ENCODE measurements at places on chromosomes 11 and 22.

- DNase-seq: no peak
Observed at GRCh38 chr22:28269277-28269676, 350.2 kb upstream of the PITPNB start.

GRCh38 chr11:33920838-33921613, 29.1 kb upstream of the LMO2 start:
- DNase-seq: no peak

- DNase-seq: peak; percentile 33
Observed at GRCh38 chr11:65535102-65535501, 10.2 kb downstream of the SCYL1 start.

DNA sequence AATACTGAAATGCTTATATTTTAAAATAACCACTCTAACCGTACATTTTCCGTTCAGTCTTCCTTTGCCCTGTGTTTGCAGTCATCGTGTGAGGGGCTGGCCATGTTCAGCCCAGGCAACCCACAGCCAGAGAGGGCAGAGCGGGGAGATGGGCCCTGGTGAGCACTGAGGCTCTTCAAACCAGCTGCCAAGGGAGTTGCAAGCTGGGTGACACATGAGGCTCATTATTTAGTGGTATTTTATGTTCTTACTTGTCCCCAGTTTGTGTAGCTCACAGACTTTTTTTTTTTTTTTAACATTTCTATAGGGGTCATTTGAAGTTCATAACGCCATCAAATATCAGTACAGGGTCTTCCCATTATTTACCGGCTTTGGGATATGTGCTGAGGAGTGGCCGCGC, 18.0 kb upstream of the DGCR6 start:
- no peak for DNase-seq

- DNase-seq: no peak
Observed at GRCh38 chr11:93225662-93226061, 27.9 kb upstream of the SLC36A4 start.

GRCh38 chr11:124301548-124301947, 12.2 kb downstream of the OR8D1 start:
- no peak for DNase-seq

GRCh38 chr11:33630936-33631748, 69.5 kb downstream of the C11orf91 start:
- no peak for DNase-seq

DNA sequence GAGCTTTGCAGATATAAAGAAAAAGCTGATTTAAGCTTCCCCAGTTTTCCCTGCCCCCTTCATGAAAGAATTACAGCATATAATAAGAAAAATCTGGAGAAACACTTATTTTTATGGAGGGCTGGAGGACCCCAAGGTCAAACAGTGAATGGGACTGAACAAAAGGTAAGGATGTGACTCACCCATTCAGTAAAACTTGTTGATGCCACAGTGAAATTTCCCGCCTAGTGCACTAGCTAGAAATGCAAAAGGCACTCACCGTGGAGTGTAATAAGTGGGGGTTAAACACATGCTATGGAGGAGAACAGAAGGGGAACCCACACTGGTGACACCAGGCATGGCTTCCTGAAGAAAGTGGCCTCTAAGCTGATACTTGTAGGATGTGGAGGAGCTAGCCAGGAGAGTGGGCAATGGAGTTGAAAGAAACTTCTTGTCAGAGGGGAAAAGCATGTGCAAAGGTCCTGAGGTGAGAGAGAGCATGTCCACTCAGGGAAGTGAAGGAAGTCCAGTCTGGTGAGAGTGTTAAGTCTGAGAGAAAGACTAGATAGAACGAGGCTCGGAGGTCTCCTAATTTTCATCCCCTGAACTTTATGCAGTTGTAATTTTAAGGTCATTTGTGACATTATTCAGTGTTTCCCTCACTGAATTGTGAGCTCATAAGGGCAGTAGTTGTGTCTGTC, 77.1 kb downstream of the MIAT start:
- no peak for DNase-seq

DNA sequence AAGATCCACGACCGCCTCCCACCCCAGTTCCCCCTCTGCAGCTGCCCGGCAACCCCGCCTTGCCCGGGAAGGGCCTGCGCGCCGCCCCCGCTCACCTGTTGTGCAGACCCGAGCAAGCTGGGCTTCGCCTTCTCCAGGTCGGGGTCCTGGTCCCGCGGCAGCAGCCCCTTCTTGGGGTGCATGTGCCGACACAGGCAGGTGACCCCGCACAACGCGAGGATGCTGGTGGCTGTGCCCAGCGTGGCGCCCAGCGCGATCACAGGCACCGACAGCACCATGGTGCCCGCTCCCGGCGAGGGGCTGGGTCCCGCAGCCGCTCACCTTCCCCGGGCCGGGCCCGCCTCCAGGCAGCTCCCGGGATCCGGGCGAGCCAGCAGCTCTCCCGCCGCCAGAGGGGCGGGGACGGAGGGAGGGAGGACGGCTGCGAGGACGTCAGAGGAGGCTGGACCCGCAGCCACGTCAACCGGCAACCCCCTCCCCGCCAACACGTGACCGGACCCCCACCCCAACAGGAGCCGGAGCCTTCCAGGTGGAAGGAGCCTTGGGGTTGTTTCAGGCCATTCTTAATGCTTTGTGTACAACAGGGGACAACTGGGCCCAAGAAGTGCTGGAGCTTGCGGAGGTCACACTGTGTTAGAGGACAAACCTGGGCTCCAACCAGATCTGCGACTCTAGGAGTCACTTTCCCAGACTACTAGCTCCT, at the start of gene SYT13:
Gene SYT13, minus strand, starts transcription at position 412 of the 703 bp plus-strand sequence. Its CDS starts 134 bp downstream, at position 278.
- DNase-seq: no peak

GRCh38 chr11:196786-197731, 4.2 kb downstream of the SCGB1C1 start:
- DNase-seq: no peak

GRCh38 chr11:2807801-2808241, 77.8 kb downstream of the CDKN1C start:
- no peak for DNase-seq

- no peak for DNase-seq
Observed at GRCh38 chr22:50471962-50472361, 2.9 kb downstream of the SBF1 start.

DNA sequence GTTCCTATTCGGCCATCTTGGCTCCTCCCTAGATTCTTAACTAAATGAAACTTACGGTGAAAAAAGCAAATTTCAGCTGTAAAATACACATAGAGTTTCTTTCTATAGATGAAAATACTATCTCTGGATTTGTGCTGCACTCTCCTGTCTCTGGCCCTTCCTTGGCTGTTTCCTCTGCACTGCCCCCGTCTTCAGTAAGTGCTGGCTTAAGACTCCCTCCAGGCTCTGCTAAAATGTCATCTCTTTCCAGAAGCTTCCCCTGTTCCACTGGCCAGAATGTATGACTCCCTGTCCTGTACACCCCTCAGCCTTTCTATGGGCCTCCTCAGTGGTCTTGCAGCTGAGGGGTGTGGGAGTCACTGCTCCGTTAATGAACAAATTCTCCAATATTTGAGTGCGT, 109.1 kb upstream of the NARS2 start:
- DNase-seq: no peak

DNA sequence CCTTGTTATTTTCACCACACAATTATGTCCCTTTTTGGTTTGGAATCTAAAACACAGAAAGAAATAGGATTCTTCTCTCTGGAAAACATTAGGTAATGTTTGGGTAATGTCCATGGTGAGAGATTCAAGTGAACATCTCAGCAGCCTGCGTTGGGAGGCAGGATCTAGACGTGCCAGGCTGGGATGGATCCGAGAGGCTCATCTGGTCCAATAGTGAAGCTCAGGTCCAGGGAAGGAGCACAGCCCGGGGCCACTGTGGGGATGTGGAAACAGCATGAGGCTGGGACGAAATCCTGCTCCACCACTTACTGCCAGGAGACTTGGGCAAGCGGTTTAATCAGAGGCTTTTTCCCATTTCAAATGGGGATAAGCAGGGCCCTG, 109.9 kb downstream of the CSNK2A3 start:
- DNase-seq: no peak

GRCh38 chr11:64457416-64458010, 98.6 kb downstream of the RPS6KA4 start:
- no peak for DNase-seq

- DNase-seq: no peak
Observed at GRCh38 chr22:29375398-29376076, 12.8 kb downstream of the AP1B1 start.

DNA sequence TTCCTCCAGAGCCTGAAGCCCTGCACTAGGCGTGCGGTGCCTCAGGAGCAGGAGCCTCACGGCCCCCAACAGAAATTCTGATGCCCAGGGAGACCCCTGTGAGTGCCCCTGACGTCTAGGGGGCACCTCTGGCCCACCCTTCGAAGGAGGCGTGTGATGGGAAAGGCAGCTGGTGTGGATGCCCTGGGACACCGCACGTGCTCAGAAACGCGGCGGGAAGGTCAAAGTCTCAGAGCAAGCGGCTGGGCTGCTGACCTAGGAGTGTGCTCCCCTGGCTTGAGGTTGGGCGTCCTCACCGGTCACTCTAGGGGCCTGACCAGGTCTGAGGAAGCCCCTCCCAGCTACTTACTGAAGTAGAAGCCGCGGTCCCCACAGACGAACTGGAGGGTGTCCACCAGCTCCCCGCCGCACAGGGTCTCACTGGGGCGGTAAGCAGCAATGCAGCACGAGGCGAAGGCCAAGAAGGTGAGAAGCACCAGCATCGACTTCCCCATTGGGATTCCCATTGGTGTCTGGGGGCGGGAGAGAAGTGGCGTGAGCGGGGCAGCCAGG, 4.1 kb downstream of the IGF2 start:
- DNase-seq: no peak

- DNase-seq: no peak
Observed at GRCh38 chr22:23767303-23767672, 484 bp downstream of the CHCHD10 start.

DNA sequence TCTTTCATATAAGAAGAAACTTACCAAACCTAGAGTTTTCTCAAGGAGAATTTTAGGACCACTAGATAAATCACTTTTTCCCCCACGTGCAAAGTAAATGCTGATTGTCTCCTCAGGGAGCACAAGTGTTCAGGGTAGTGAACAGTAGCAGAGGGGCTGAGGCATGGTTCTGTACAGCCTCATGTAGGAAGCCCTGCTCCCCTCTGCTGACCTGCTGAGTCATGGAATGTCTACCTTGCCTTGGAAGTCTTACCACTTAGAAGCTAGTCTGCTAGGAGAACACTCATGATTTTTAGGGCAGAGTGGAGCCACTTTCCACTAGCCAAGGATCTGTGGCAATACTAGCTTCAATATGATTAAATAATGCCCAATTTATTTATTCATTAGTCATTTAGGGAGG, 2120.6 kb upstream of the RAG2 start:
- no peak for DNase-seq

- DNase-seq: no peak
Observed at GRCh38 chr11:15505155-15505554, 390.4 kb downstream of the INSC start.

- no peak for DNase-seq
Observed at GRCh38 chr11:105219269-105219668, 79.7 kb upstream of the CARD18 start.

GRCh38 chr11:85277693-85278092, 349.5 kb downstream of the DLG2 start:
- DNase-seq: no peak

DNA sequence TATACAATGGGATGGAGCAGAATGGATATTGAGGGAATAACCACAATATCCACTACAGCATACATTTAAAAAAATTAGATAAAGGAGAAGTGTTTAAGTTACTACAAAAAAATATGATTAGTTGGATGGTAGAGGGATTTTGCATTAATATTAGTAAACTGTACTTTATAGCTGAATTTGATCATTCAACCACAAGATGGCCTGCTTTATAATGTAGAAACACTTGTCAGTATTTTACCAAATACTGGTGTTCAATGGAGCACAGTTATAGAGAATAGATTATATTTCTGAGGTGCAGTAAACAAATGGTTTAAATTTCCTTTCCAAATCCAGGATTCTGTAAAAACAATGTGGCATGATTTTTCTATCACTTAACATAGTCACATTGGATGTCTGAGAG, 818.8 kb upstream of the CHORDC1 start:
- no peak for DNase-seq
